NCI-H187 (cell line): ENCODE measurements at places on chromosomes 5 and 9.

GRCh38 chr5:98535901-98536300 is 237.6 kb upstream of the RGMB start:
- DNase-seq = no peak

DNA sequence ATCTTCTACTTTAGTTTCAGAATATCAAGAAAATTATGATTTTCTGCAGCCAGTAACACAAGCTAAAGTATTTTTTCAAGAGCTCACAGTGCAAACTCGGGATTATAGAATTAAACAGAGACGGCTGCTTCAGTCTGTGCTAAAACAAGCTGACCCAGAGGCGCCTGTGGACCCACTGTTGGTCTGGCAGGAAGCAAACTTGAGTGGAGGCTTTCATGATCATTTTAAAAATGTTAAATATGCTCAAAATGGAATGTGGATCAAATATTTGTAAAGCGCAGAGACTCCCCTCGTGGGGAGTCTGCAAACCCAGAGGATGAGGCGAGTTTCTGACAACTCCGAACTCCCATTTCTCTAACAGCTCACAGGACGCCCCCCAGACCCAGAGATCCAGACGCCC is 13.0 kb downstream of the ROR2 start:
- no peak for DNase-seq

GRCh38 chr5:72232838-72233237 is 87.2 kb downstream of the MRPS27 start:
- no peak for DNase-seq

- no peak for DNase-seq
Measured at GRCh38 chr5:68688547-68688946, 405.3 kb upstream of the SLC30A5 start.

GRCh38 chr9:98007251-98007928 is 24.2 kb downstream of the ANP32B start:
- no peak for DNase-seq

DNA sequence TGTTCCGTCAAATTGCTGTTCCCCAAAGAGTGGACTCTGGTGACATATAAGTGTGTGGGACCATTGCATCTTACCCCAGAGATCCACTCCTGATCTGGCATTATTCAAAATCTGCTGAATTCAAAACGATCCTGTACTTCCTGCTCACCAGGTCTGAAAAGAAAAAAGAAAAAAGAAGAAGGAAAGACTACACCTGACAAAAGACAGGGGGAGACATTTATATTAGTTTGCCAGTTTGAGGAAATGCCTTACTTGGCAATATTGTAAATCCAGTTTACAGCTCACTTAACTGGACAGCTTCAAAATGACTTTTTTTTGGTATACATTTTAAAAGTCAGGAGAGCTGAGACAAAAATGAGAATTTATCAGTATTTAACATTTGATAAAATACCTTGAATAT is 15.0 kb upstream of the GRHPR start:
- no peak for DNase-seq

GRCh38 chr5:113042491-113043243 is 66.1 kb downstream of the DCP2 start:
- DNase-seq = no peak

GRCh38 chr5:146447734-146448380 is 724 bp downstream of the TCERG1 start:
- no peak for DNase-seq

DNA sequence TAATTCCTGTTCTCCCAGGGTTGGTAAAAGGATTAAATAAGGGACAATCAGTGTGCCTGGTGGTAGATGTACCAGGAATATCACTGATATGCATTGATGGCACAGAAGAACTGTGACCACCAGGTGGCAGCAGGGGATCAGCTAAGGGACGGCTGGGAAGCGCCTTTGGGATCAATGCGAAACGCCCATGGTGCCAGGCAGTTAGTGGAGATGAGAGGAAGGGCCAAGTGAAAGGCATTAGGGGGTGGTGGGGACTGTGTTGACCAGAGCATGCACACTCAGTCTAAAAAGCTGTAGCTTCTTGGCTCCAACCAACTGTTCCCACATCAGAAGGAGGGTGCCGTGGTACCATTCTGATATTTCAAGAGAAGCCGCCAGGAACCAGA is 55.6 kb downstream of the ARHGEF37 start:
- DNase-seq = peak; percentile 45

- no peak for DNase-seq
Measured at GRCh38 chr5:31113101-31113500, 80.4 kb upstream of the CDH6 start.

- no peak for DNase-seq
Measured at GRCh38 chr9:34328500-34328986, 525 bp downstream of the KIF24 start.

DNA sequence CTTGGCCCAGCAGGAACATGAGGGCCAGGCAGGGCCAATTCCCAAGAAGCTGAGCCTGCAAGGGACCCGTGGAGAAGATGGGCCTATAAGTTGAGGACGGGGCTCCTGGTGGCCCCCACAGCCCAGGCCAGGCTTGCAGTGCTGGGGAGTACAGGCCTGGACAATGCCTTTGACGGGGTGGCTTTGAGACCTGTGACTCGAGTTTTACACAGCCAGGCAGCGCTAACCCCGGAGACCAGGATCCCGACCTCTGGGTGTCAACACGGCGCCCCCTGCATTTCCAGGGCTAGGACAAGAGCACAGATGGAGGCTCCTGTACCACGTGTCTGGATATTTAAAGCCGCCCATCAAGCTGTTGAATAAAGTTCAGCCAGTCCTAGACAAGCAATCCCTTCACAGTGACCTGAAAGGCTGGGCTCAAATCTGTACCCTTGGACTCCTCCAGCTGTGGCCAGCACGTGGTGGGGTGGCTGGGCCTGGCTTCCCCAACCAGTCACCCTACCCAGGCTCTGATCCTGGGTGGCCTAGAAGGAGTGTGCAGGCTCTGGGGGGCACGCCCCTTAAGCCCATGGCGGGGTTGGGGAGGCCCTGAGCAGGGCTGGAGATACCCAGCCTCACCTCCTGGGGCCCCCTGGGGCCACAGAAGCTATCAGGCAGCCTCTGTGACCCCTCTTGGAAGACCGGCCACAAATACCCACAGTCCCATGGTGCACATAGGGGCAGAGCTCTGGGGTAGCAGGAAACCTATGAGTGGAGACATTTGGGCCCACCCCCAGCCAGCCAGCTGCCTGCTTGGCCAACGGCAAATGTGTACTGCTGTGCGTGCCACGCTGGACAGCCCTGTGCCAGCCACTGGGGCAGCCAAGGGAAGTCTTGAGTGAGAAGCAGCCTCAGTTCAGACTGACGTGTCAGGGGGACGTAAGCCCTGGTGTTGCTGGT is 88.7 kb downstream of the NTNG2 start:
- no peak for DNase-seq

DNA sequence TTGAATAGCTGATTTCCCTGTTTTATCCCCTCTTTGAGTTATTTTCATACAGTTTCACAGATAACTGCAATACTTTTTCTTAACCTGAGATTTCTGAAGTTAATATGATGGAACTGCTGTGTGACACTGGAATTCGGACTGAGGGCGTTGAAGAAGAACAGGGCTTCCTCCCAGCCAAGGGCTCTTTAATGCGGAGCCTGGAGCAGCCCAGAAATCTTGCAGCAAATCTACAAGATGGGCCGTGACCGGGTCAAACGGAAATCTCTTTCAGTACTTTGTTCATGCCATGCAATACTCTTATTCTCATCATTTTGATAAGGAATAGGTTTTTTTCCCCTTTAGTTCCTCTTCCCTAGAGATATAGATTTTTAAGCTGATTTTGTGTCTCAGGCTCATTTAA is 236.8 kb upstream of the IRX4 start:
- DNase-seq = no peak

- DNase-seq = no peak
Measured at GRCh38 chr5:144465441-144465840, 294.8 kb downstream of the KCTD16 start.

DNA sequence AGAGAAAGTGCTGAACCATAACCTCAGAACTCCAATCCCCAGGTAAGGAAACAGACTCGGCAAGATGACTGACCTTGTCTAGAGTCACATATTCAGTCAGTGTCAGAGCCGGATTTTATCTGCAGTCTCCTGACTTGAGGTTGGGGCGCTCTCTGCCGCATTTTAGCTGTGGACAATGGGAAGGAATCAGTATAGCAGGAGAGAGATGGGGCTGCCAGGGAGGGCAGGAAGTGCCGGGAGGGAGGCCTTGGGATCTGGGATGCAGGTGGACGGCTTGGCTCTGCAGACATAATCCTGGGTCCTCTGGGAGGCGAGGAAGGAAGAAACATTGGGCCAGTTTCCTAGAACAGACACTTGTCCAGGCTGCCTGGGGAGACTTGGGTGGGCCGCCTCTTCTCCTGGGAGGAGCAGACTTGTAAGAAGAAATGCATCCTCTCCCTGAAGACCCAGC is 39.7 kb upstream of the COL15A1 start:
- no peak for DNase-seq

DNA sequence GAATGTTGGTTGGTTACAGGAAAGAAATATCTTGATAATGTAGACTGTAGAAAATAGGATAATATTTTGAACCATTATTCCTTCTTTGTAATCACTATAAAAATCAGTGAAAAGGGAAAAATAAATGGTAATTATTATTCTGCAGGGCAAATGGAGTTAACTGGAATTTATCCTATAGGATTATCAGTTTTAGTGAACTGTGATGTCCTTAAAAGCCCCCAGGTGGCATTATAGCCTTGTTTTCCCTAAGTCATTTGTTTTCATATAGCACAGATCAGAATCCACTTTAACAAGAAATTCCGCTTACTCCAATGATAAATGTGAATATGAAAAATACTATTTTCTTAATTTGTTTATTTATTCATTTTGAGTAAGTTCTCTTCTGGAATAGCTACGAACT is 26.2 kb upstream of the WDR41 start:
- no peak for DNase-seq

GRCh38 chr9:38620483-38621433 is at the start of gene ANKRD18A:
Gene ANKRD18A, minus strand, starts transcription at chr9:38620596. Its CDS starts 311 bp downstream, at chr9:38620285.
- DNase-seq = peak; percentile 42

DNA sequence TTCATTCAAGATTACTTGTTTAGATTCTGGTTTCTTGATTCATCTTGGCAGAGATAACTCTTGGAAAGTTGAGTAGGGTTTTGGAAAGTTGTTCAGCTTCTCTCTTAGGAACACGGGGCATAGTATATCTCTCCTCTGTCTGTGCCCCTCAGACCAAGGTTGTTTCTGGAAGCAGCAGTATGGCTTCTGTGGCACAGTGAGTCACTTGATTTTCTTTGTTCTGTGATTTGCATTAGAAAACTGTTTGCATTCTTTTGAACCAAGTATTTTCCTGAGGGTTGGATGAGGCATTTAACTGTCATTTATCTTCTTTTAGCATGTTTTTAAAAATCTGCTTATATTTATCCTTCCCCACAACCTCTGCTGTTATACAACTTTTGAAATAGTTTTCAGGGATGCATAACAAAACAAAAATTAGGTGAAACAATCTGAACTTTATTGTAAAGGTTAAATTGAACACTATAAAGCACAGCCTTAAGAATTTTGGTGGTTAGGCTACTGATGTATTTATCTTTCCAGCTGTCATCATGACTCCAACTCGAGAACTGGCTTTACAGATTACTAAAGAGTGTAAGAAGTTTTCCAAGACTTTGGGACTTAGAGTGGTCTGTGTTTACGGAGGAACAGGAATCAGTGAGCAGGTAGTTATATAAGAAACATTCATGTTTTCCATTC is 26.5 kb downstream of the DDX46 start:
- no peak for DNase-seq
